ENCODE measurements at places on chromosomes 11 and 22.

DNA sequence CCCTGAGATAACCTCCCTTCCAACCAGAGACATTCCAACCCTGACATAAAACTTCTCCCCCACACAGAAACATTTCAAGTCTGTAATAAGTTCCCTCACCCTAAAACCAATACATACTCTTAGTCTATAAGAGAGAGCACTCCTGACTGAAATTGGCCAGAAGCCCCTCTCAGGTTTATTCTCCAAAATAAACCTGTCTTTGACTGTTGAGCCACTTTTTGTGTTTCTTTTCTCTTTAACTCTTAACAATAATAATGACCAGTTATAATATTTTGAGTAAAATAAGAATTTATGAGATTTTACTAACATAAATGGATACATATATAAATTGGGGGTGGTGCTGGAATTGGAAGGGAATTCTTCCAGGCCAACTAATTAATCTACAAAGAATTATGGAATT is 93.6 kb downstream of the GRM5 start:
- DNase-seq = no peak

DNA sequence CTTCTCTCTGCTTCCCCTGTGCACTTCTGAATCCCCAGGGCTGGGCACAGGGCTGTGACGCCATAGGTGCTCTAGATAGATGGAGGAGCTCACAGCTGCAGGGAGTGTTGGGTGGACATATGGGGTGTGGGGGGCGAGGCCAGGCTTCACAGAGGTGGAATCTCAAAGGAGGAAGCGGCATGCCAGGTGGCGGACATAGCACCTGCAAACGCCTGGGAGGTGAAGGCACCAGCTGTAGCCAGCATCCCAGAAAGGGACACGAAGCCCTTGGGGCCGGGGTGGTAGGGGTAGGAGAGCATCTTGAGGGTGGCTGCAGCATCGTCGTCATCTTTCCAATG is 14.6 kb upstream of the KCNQ1OT1 start:
- DNase-seq = no peak

DNA sequence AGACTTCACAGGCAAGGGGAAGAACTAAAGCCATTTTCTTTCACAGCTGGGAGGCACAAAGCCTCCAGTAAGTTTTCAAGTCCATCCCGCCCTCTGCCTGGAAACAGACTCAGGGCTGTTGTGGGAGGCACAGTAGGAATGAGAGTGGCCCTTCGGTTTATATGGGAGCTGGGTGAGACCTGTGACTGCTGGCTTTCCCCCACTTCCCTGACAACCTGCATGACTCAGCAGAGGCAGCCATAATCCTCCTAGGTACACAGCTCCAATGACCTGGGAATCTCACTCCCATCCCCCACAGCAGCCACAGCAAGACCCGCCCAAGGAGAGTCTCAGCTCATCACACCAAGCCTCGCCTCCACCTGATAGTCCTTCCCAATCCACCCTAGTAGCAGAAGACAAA is 12.1 kb upstream of the TMEM45B start:
- no peak for DNase-seq

GRCh38 chr11:124277804-124278203 is 21.6 kb downstream of the OR8G5 start:
- no peak for DNase-seq

DNA sequence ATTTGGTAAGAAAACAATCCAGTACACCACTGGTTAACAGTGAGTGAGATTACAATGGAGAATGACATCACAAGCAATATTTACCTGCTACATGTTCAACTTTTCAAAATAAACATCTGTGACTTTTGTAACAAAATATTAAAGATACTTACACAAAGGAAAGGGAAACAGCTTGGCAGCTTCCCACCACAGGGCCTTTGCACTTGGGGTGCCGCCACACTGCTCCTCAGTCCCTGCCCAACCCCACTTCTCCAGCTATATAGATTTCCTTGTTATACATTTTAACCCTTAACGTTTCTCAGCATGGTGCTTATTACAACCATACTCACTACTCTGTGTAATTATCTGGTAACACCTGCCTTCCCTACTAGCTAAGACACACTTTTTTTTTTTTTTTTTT is 10.9 kb downstream of the KMT5B start:
- DNase-seq = no peak

DNA sequence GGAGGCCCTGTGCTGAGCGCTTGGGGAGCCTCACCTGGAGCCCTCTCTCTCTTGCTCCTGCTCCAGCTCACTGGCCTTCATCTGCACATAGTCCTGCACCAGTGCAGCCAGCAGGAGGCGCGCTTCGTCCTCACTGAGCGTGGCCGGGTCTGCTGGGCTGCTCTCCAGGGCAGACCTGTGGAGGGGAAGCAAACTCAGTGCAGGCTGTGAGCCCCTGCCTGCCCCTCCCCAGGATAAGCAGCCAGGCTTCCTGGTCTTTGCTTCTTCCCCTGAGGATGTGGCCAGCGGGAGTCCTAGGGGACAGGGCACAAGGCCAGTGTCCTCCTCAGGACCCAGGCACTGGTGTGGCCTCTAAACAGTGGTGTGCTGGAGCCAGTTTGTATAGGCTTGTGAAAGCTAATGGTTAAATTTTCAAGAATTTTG is 2.2 kb downstream of the CALCA start:
- DNase-seq = no peak

DNA sequence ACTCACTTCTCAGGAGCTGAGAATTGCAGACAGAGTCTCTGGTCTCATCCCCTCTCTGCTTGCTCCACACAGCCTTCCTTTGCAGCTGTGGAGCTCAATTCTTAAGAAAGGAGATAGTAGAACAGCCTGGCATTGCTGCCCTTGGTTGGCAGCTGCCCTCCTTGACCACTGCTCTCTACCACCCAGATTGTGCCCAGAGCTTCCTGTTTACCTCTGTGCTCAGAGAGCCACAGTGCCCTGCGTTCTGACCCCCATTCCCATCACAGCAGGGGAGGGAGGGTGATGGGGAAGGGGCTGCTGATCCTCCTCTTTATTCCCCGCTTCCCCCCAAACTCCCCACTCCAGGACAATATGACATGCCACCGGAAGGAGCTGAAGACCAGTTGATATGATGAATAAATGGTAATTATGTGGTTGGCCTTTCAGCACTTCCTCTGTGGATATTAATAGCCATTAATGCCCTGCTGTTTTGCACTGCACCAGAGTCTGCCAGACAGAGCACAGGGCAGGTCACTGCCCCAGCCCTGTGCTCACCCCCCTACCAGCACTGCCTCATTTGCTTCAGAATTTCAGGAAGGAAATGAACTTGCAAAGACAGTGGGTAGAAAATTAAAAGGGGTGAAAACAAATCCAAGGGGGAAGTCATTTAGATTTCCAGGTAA is 426.8 kb upstream of the CADM1 start:
- no peak for DNase-seq

- no peak for DNase-seq
These were observed 63.5 kb downstream of the ATM start for GRCh38 chr11:108286370-108286769.

DNA sequence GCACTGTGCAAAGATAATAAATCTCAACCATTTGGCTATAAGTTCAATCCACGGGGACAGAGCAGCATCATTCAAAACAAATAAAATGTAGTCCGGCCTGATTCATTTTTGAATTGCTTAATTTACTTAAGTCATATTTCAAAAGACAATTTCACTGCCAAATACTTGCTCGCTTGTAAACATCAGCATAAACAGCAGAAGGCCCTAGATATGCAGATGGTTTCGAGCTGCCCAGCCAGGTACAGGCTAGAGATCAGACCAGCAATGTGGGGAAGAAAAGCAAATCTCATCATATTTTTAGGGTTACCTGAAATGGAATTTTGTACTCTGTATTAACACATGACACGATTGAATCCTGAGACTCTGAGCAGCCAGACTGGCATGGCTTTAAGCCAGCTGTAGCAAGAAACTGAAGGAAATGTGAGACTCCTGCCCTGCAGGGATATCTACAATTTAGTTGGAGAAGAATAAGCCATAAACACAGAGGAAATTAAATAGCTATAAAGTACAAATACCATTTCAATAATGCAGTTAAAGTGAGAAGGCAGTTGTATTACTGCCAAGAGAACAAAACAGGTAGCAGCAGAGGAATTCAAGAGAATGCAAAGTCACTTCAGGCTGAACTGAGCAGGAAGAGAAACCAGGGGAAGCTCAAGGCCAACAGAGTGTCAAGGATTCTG is 440.3 kb downstream of the ETS1 start:
- no peak for DNase-seq

DNA sequence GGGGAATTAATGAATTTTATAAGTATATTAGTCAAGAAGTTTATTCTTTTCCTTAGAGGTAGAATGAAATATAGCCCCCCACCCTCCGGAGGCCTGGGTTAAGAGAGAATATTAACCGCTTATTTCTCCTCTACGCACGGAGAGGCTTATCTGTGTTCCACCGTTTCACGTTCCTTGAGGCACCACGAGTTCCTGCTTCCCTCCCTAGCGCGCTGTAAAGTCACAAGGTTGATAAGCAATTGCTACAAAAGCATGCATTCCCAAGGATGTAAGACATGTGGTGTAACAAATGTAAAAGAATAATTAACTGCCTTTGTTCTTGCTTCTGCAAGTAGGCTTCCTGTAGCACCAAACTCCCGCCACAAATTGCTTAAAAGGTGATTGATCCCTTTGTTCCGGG is 1.5 kb upstream of the ANKRD42 start:
- no peak for DNase-seq

DNA sequence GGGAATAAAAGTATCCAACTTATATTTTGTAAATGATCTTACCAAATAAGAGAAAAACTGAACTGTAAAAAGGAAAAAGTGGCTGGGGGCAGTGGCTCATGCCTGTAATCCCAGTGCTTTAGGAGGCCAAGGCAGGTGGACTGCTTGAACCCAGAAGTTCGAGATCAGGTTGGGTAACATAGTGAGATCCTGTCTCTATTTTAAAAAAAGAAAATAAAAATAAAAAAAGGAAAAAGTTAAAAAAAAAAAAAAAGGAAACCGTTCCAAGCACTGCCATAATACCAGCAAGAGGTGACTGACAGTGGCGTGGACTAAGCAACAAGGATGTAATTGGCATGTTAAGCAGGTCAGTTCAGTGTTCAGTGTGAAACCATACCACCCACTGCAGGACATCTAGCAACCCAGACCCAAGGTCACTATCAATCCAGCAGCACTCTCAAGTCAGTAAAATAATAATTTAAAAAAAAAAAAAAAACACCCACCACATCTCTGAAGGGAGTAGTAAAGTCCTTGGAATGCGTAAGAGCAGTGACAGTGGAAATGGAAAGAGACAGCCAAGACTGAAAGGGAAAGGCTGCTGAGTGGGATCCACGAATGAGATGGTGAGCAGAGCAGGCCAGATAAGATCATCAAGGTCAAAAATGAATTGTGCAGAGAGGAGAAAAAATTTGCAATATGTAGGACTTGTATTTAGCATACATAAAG is 43.6 kb downstream of the MAPK1 start:
- no peak for DNase-seq

- DNase-seq = no peak
These were observed 163.4 kb downstream of the INSC start for GRCh38 chr11:15278128-15278527.

GRCh38 chr11:73206801-73207200 is 11.3 kb upstream of the P2RY2 start:
- no peak for DNase-seq

DNA sequence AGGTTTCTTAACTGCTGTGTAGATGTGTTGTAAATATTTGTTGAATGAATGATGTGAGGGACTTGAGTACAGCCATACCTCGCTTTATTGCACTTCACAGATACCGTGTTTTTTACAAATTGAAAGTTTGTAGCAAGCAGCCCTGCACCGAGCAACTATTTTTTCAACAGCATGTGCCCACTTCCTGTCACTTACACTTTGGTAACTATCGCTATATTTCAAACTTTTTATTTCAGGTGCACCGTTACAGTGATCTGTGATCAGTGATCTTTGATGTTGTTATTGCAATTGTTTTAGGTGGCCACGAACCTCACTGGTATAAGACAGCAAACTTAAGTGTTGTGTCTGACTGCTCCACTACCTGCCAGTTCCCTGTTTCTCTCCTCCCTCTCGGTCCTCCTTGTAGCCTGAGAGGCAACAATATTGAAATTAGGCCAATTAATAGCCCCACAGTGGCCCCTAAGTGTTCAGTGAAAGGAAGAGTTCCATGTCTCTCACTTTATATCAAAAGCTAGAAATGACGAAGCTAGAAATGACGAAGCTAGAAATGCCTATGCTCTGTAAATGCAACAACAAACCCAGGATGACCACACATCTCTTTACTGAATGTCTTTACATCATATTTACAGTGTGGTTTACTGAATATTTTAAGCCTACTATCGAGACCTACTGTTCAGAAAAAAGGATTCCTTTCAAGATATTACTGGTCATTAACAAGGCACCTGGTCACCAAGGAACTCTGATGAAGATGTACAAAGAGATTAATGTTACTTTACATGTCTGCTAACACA is 1.0 kb downstream of the SFI1 start:
- DNase-seq = no peak

DNA sequence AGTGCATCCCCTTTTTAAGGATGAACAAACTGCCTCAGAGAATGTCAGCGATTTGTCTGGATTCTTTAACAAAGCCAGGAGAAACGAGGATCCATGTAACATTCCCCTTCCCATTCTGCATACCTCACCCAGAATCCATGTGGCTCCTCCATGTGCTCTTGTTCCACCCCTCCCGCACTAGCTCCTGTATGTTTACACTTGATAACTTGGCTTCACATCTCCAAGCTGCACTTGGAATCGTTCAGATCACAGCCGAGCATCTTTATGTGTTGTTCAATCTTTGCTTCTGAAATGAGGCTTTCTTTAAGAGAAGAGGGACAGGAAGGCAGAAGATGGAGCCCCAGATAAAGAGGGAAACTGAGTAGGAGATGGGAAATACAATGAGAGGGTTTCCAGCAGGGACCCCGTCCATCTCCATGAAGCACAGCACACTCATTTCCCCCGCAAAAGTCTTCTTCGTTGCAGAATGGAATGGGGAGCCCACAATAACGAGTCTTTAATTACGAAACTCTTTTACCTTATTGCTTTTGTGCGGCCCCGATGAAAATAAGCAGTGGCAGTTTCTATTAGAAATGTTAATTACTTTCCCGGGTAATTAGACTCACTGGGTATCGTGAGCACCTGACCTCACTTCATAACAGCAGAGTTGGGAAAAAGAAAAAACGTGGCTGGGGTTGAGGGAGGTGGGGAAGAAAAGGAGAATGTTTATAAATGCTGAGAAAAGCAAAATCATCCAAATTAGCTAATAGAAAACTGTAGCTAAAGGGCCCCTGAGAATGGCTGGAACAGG is 96.8 kb upstream of the ISX start:
- no peak for DNase-seq

DNA sequence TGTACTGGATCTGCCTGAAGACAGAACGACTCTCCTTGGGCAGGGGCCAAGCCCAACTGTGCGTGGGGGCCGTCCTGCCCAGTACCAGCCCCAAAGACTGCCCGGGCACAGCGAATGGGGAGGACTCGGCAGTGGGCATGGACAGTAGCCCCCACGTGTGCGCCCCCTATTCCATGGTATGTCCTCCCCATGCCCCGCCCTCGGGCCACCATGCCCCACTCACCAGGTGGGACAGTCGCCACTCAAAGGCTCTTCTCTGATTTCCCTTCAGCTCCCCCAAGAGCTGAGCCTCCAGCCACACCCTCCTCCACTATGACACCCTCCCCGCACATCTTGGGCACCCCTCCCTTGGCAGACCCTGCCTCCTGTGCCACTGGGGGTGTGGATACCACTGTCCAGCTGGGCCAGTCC is 43.5 kb downstream of the GNB1L start:
- DNase-seq = no peak

All from non-pigmented ciliary epithelial cell (primary cell).